ENCODE measurements at places on chromosomes 16 and 17. TPM values are rescaled to one million over a fixed set of nuclear protein-coding genes. Genes with fewer than 3 reads are reported as not detected.

SBK1 gene
- 8.7 TPM for total RNA-seq

- DNase-seq: peak; percentile 65
Measured at GRCh38 chr16:85557971-85558657, 55.0 kb upstream of the GSE1 start.

PTX4 gene
- 1.5 TPM for total RNA-seq

DNA sequence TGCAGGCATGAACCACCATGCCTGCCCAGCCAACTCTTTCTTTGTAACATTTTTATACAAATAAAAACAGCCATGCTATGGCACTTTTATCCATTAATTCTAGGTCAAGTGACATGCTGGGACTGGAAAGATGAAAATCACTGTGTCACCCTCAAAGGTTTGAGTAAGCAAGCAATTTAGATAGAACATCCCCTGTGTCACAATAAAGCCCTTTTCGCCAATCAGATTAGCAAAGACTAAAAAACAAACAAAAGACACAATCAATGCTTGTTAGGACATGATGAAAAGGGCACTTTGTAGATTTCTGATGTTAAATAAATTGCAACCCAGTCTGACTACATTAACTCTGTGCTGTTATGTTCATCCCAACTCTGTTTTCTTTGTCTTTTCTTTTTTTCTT lies 26.4 kb downstream of the CHP2 start:
- peak; percentile 1 for DNase-seq

DNA sequence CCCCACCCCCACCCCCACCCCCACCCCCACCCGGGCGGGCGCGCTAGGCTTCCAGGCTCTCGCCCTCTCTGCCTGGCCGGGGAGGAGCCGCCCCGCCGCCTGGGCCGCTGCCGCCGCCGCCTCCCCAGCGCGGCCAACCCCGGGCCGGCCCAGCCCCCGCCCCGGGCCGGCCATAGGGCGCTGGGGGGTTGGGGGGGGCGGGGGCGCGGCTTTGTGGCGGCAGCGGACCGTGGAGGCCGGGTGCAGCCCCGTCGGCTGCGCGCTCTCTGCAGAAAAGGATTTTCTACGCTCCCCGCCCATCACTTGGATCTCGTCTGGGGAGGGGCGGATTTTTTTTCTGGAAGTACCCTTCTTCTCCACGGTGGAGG lies 230.9 kb downstream of the MRTFB start:
- peak; percentile 79 for DNase-seq

DNA sequence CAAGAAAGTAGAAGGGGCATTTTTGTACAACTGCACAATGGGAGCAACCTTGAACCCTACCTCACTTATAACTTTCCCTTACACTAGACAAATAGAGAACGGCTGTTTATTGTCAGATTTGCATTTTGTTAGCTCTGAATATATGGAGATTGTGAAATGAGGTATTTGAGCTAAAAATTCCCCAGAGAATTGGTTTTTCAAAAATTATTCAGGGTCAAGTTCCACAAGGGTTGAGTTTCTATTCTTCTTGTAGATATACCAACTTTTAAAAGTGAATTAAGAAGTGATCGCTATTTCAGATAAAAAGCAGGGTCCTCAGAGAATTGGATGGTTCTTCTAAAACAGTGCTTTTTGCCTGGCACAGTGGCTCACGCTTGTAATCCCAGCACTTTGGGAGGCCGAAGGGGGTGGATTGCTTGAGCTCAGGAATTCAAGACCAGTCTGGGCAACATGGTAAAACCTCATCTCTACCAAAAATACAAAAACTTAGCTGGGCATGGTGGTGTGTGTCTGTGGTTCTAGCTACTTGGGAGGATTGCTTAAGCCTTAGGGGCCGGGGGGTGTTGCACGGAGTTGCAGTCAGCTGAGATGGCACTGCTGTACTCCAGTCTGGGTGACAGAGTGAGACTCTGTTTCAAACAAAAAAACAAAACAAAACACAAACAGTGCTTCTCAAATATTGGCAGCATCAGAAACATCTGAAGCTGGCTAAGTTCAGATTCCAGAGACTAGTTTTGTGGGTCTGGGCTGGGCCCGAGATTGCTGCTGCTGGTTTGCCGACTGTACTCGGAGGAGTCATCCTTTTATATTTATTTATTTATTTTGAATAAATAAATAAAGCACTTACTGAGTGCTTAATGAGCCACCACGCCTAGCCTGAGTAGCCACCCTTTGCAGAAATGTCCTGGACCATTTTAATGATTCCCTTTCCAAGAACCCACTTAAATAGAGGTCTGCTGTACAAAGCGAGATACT lies 50.9 kb downstream of the PECAM1 start:
- DNase-seq: no peak

DNA sequence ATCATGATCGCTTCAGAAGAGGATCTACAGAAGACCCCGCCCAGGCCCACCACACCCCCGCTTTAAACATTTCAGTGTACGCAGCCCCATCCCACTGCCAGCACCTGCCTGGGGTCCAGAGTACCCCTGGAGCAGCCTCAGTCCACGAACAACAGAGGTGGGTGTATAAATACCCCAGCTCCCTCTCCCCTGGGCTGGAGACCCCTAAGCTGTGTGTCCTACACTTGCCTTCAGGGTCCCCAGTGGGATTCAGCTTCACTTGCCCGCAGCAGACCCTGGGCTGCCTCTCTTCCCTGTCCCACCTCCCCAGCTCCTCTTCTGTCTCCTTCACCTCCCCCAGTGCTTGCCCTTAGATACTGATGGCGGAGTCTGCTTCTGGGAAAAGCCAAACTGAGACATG lies 105.7 kb downstream of the RBFOX3 start:
- no peak for DNase-seq

AOC3 gene
- 23.0 TPM for total RNA-seq

PMP22 gene
- total RNA-seq: 242 TPM

HBQ1 gene
- total RNA-seq: not detected

- DNase-seq: peak; percentile 26
Measured at GRCh38 chr16:83068686-83069085, 441.9 kb downstream of the CDH13 start.

ST3GAL2 gene
- total RNA-seq: 35.8 TPM

DNA sequence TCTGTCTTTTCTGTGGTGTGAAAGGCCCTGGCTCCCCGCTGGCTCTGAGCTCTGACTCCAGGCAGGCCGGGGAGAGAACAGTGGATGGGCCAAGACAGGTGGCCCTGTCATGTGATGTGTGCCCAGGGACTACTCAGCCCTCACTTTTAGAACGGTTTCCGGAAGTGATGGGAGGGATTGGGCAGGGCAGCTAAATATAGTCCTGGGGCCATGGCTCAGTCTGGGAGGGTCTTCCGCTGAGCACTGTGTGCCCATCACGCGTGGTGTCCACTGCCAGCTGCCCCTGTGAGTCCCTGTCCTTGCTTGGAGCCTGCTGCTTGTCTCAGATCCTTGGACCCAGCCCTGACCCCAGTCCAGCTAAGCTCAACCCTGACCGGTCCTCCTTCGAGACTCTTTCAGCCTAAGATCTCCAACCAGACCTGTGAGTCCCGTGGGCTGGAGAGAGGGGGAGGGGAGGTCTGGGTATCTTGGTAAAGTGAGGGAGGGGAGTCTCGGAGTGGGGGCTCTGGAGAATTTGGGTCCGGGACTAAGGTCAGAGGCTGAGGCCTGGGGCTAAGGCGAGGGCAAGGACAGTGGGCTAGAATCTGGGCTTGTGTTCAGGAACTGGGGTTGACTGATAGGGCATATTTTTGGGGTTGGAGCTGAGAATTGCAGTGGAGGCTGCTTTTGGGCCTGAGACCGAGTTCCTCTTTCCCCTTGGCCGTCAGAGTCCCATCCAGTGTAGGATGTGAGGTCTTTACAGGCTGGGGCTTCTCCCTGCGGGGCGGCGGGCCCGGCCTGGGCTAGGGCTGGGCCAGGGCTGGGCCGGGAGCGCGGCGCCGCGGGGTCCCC lies at the start of gene TRIM72:
Gene TRIM72, plus strand, starts transcription at position 243 of the 831 bp plus-strand sequence. CDS start 620 bp downstream, outside the sequence.
- DNase-seq: peak; percentile 96

P2RX5 gene
- 13.5 TPM for total RNA-seq

DNA sequence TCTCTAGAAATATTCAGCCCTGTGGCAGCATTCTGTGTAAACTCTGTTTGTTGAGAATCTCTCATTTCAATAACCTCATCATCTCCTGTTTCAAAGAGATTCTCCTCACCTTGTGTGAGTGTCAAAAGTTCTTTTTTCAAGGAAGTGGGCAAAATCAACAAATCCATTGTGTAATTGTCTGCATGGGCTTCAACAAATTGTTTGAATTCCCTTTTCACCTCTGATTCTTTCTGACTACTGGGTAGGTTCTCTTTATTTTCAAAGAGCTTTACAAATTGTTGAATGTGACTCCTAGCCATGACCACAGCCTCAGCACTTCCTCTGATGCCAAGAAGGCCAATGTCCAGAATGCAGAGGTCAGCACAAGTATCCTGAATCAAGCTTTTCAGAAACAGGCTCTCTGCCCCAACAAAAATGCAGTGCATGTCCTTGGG lies 48.0 kb downstream of the N4BP1 start:
- DNase-seq: no peak

- peak; percentile 93 for DNase-seq
Measured at GRCh38 chr17:81094509-81095382, 59.8 kb downstream of the BAIAP2 start.

AURKB gene
- total RNA-seq: 21.0 TPM

BOLA2 gene
- 8.6 TPM for total RNA-seq

GRCh38 chr17:81037026-81037797 lies 2.3 kb downstream of the BAIAP2 start:
- peak; percentile 84 for DNase-seq

- no peak for DNase-seq
Measured at GRCh38 chr16:76197900-76198299, 79.3 kb upstream of the CNTNAP4 start.

AATK gene
- total RNA-seq: 11.1 TPM

DNA sequence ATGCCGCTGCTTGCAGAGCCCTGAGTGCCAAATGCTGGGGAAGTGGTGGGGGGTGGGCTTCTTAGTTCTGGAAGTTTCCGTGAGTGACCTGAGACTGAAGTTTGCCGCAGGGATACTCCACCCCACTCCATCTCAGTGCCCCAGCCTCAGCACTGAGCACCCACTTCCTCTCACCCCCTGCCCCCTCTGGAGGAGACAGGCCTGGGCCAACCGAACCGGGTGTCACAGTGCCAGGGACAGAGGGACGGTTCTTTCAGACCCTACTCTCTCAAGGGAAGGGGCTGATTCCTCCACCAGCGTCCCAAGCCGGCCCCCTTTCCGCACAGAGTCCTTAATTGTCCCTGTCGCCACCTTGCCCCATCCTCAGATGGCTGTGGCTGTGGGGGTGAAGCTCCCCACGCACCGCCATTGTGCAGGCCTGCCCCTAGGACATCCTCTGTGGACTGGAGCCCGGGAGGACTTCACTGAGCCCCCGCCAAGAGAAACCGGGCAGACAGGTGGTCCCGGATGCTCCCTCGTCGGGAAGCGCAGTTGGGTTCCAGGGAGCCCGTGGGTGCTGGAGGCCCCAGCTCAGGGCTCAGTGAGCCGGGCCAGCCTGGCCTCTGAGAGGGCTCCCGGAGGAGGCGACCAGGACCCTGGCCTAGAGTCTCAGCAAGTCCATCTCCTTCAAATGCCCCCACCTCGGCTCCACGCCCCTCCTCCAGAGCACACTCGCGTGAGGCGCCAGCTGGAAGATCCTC lies 1.6 kb upstream of the KREMEN2 start:
- no peak for DNase-seq

DNA sequence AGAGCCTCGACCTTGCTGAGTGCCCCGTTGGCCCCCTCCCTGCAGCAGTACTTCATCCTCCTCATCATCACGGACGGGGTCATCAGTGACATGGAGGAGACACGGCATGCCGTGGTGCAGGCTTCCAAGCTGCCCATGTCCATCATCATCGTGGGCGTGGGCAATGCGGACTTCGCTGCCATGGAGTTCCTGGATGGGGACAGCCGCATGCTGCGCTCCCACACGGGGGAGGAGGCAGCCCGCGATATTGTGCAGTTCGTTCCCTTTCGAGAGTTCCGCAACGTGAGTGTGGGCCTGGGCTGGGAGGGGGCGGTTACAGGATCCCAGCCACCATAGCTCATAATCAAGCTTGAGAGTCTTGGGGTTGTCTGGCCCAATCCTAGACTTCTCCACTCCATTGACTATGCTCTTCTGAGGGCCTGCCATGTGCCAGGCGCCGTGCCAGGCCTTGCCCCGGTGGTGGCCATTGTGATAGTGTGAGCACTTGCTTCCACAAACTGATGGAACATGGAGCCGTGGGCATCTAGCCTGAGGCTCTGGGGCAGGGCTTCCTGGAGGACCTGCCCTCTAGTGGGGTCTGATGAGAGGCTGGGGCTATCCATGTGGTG lies 39.7 kb downstream of the PSME3IP1 start:
- no peak for DNase-seq

TSNAXIP1 gene
- total RNA-seq: 1.1 TPM

- DNase-seq: peak; percentile 37
Measured at GRCh38 chr17:35486920-35487732, 38.6 kb upstream of the SLFN13 start.

TMC5 gene
- total RNA-seq: 0.72 TPM

DNA sequence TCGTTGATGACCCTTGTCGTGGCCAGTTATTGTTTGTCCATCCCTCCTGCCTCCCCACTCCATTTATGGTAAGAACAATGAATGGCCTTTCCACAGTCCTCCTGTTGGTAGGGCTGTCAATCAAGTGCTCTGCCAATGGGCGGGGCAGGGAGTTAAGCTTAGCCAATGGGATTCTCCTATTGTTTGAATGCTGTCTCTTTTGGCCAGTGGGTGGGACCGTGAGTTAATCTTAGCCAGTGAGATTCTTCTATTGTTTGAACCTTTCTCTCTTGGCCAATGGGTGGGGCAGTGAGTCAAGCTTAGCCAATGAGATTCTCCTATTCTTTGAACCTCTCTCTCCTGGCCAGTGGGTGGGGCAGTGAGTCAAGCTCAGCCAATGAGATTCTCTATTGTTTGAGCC lies 85.4 kb downstream of the IRX3 start:
- no peak for DNase-seq

SOST gene
- total RNA-seq: not detected

P3H4 gene
- total RNA-seq: 40.8 TPM

DNA sequence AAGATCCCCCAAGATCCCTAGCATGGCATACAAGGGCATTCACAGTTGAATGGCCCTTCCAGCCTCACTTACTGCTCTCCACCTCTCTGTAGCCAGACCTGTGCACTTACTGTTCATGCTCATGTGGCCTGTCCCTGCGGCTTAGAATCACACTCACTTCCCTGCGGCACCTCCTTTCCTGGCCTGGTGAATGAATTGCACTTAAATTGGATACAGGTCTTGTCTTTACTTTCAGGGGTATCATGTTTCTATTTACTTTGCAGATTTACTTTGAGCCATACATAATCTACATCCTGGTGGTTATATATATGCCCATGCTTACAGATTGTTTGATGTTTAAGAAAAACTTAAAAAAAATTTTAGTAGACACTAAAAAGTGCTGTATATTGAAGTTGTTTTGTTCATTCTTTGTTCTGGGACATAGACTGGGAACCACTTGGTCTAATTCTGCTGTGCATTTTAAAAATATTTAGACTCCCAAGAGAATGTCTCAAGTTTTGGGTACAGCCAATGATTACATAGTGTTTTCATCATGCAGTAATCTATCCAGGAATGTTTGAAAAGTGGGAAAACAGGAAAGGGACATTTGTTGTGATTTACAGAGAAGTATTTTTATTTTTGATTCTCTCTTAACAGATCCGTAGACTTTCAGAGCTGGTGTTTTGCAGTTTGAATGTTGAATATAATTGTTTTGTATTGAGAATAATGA lies 63.9 kb downstream of the NUP88 start:
- peak; percentile 29 for DNase-seq

All from tongue (tissue), 3 donors.